A673 (cell line): ENCODE measurements at places on chromosomes 1 and 21. TPM values are rescaled to one million over a fixed set of nuclear protein-coding genes. Genes with fewer than 3 reads are reported as not detected.

The LRRIQ3 gene
- 0.17 and 0.33 TPM in 2 replicates for total RNA-seq

The SPRR5 gene
- total RNA-seq: not detected in 2 replicates

The CSF3R gene
- total RNA-seq: not detected in 2 replicates

The OR2G6 gene
- not detected in 2 replicates for total RNA-seq

The KCNJ10 gene
- total RNA-seq: not detected in 2 replicates

The AMY1B gene
- not detected in 2 replicates for total RNA-seq

The PLEKHA6 gene
- 0.58 and 0.70 TPM in 2 replicates for total RNA-seq

The SPRR1B gene
- not detected in 2 replicates for total RNA-seq

The CFHR4 gene
- not detected in 2 replicates for total RNA-seq

The HMGN1 gene
- total RNA-seq: 447 and 457 TPM in 2 replicates

The NUP210L gene
- 0.04 and 0.09 TPM in 2 replicates for total RNA-seq

The FOXO6 gene
- 6.1 and 7.6 TPM in 2 replicates for total RNA-seq

The TMPRSS15 gene
- not detected in 2 replicates for total RNA-seq

The ADCY10 gene
- total RNA-seq: 0.19 and 0.44 TPM in 2 replicates

The HTR6 gene
- total RNA-seq: not detected in 2 replicates

DNA sequence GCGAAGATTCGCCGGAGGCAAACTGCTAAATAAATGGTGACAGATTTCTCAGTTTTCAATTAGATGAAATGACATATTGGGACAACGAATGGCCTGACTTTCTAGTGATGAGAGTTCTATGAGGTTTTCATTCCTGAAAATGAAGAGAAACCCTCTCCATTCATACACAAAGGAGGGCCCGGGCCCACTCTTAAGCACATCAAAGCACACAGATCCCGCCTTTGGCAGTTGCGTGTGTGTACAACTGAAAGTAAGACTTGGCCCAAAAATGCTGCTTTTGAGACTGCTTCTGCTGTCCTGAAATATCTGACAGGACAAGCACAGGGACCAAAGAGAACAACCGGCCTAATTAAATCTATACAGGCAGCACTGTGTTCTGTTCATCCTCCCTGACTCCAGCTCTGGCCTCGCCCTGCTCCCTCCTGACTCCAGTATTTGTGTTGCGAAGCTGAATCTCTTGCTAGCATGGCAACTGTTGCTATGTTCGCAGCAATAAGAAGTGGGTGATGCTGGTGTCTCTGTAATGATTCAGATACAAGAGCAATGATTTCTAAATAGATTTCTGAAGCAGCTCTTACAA lies 7.4 kb downstream of the LRRC53 start:
- DNase-seq: no peak

DNA sequence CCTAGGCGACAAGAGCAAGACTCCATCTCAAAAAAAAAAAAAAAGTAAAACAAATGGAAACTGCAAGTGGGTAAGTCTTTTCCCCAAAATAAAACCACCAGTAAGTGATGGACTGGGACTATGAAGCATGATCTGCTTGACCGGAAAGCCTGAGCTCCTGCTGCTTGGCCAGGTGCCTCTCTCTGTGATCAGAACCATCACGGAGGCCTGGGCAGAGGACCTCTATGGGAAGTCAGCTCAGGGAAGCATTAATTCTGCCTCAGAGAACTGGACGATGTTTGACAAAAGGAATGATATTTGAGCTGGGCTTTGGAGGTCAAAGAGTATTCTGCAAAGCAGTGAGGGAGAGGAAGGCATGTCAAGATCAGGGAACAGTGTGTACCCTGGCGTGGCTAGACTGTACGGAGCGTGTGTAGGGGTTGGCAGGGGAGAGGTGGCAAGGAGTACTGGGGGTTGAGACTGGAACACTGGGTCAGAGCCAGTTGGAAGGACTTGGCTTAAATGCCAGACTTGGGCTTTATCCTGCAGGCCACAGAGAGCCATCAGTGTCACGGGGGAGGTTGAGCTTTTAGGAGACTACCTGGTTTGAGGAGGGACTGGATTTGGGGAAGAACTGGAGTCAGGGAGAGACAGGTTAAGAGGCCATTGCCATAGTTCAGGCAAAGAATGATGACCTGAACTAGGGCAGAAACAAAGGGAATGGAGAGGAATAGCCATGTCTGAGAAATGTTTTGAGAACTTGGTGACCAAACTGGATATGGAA lies 16.4 kb downstream of the ATP1A2 start:
- DNase-seq: no peak

- DNase-seq: no peak
These were observed 6.9 kb upstream of the ADAR start for GRCh38 chr1:154614901-154615300.

- no peak for DNase-seq
These were observed 227.9 kb downstream of the DYRK1A start for GRCh38 chr21:37594472-37594951.

DNA sequence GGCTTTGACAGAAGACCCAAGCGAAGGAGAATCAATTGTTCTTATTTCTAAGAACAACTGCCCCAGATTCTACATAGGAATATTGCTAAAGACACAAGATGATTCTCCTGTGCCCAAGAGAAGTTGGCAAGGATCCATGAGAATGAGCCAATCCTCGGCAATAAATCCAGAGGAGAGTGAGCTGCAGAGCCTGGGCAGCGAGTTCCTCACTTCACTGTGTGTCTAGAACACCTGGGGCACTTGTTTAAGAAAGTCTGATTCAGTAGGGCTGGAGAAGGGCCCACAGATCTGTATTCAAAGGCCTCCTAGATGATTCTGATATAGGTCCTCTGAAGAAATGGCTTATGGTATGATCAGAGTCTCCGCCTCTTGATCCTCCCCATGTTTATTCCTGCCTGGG lies 31.8 kb downstream of the GADD45A start:
- DNase-seq: peak; percentile 72

GRCh38 chr1:223269006-223269405 lies 95.0 kb downstream of the SUSD4 start:
- no peak for DNase-seq

- DNase-seq: no peak
These were observed 364.3 kb upstream of the USP24 start for GRCh38 chr1:55579332-55580001.

DNA sequence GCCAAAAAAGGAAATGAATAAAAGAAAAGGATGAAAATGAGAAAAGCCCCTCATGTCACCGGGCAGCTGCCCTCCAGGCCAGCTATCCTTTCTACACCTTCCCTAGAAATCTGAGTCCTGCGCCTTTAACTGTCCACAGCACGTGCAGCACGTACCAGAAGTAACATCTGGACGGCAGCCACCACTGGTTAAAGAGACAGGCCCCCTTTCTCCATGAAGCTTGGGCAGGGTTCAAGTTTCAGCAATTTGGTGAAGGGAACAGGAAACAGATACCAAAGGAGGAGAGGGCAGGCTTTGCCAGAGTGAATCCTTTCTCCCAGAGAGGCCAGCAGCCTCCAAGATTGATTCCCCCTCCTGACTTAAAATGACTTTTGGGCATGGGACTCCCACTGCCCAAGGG lies 3.6 kb upstream of the KIAA2013 start:
- DNase-seq: peak; percentile 69

- DNase-seq: no peak
These were observed 102.4 kb upstream of the TLR5 start for GRCh38 chr1:223245411-223245810.

DNA sequence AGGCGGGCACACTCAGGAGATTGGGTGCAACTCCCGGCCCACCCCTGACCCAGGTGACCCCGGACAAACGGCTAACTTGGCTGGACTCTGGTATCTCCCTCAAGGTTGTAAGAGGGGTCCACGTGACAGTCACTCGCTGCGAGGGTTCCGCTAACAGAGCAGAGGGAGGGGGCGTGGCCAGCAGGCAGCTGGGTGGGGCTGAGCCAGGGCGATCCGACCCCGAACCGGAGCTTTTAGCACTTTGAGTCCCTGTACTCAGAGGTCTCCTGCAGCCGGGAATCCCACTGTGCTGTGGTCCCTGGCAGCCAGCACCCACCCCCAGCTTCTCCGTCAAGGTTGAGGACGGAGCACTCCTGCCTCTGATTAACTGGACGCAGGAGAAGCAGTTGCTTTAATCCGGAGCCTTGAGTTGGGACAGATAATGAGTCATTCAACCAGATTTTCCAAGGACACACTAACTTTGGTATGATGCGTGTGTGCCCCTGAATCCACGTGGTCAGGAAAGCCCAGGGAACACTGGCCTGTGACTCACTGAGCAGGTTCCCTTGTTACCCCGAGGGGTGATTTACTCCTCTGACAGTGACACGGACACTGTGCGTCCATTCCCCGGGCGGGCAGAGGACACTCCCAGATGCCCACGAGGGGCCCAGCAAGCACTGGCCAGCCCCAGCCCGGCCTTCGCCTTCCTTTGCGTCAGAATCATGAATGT lies 16.8 kb downstream of the TRPM2 start:
- peak; percentile 17 for DNase-seq

- no peak for DNase-seq
These were observed 113.9 kb downstream of the LHX9 start for GRCh38 chr1:198031086-198031485.

DNA sequence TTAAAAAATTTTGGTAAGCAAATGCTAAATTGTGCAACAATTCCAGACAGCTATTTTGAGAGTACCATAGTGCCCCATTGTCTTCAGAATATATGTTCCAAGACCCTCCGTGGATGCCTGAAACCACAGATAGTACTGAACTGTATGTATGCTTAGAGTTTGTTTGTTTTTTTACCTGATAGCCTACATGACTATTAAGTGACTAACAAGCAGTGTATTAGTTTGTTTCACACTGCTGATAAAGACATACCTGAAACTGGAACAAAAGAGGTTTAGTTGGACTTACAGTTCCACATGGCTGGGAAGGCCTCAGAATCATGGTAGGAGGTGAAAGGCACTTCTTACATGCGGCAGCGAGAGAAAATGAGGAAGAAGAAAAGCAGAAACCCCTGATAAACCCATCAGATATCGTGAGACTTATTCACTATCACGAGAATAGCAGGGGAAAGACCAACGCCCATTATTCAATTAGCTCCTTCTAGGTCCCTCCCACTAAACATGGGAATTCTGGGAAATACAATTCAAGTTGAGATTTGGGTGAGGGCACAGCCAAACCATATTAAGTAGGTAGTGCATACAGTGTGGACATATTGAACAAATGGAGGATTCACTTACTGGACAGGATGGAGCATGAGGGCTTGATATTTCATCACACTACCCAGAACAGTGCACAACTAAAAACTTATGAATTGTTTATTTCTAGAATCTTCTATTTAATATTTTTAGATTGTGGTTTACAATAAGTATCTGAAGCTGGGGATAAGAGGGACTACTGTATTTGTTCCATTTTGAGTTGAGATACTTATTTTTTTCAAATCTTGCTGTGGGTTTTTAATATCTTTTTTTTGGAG lies 78.5 kb downstream of the LHX9 start:
- no peak for DNase-seq

GRCh38 chr1:185823467-185823866 lies 89.3 kb downstream of the HMCN1 start:
- DNase-seq: no peak

DNA sequence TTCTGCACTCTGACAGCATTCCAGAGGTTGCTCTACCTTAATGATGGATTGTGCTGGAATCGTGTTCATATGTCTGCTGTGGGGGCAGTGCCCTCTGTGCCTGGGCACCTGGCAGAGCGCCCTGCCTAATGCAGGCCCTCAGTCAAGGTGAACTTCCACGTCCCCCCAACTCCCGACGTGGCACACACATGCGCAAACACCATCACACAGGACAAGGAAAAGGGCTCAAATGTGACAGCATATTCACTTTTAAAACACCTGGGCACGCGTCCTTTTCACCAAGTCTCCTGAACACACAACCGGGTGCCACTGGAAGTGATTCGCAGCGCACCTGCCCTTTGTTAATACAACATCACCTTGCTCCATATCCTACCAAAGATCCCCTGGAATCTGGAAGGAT lies 11.7 kb downstream of the TPRG1L start:
- no peak for DNase-seq

- no peak for DNase-seq
These were observed 49.6 kb downstream of the SLC66A1 start for GRCh38 chr1:19361611-19362147.

- DNase-seq: peak; percentile 78
These were observed 4.0 kb downstream of the GLMP start for GRCh38 chr1:156291226-156292061.

GRCh38 chr1:81920245-81920740 lies 119.6 kb downstream of the ADGRL2 start:
- peak; percentile 69 for DNase-seq

- no peak for DNase-seq
These were observed 4.6 kb upstream of the WNT2B start for GRCh38 chr1:112504001-112504660.

- DNase-seq: no peak
These were observed 46.5 kb downstream of the KCNJ15 start for GRCh38 chr21:38303300-38303699.

DNA sequence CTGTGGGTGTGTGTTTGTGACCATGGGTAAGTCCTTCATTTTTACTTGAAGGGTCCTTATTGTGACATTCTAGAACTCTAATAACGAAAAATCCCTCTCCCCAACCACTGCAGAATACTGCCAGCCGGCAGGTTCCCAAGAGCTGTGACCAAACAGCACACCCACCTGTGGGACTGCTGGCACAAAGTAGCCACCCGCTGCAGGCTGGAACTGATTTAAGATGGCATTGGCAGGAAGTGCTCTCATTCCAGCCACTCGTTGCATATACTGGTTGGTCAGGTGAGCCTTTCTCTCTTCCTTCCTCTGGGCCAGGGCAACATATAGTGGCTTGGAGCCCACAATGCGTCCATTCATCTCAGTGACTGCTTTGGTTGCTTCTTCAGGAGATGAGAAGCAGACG lies 11.6 kb downstream of the PABPC4 start:
- no peak for DNase-seq

- peak; percentile 98 for DNase-seq
These were observed 90.2 kb upstream of the C1orf21 start for GRCh38 chr1:184296466-184297243.

GRCh38 chr1:240027059-240027462 lies 64.6 kb upstream of the FMN2 start:
- peak; percentile 16 for DNase-seq

GRCh38 chr1:205476648-205477047 lies 20.8 kb upstream of the BLACAT1 start:
- no peak for DNase-seq

DNA sequence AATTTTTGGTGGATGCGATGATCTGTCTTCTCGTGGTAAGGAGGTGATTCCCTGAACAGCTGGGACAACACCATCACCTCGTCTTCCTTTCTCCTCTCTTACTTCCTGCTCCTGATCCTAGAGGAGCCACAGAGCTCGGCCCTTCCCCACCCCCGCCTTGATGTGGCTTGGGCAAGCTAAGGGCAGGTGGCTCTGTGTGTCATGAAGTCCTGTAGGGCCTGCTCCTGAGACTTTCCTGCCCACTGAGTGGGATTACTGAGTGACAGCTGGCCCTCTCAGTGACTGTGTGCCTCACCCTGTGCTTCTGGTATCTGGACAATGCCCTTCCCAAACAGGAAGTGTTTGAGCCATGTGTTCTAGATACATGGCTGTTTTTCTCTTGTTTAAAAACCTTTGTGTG lies 153.0 kb downstream of the KCNJ6 start:
- no peak for DNase-seq

GRCh38 chr1:28144203-28145135 lies 32.0 kb downstream of the PTAFR start:
- DNase-seq: no peak
